Fibroblast of lung (primary cell): ENCODE measurements at places on chromosomes 12 and 14.

DNA sequence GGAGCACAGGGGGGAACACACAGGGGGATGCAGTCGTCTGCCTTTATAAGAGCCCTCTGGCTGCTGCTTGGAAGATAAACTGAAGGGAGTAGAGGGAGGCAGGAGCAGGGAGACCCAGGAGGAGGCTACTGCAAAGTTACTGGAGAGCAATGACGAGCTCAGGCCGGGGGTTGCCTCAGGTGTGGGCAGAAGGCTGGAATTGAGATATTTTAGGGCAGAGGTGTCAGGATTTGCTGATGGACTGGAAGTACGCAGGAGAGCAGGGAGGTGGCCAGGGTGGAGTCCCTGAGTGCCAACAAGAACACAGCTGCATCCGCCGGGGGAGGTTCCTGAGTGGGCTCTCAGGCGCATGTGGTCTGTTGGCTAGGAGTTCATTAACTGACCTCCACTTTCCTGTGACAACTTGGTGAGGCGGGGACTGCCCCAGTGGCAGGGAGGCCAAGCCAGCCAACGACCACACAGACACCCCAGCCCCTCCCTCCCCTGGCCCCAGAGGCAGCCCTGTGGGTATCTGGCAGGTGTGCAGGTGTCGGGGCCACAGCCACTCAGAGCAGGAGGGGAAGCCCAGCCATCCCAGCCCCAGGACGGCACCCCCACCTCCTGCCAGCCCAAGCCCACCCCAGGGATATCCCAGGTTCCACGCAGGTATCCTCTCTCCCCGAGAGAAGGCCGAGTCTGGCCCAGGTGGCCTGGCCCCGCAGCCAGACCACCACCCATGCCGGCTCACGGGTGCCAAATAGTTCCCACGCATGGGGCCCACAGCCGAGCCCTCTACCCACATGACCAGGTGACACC is 85.4 kb downstream of the NCOR2 start:
- DNase-seq = no peak

- peak; percentile 76 for DNase-seq
Measured at GRCh38 chr12:123062681-123063486, 82.4 kb downstream of the ARL6IP4 start.

DNA sequence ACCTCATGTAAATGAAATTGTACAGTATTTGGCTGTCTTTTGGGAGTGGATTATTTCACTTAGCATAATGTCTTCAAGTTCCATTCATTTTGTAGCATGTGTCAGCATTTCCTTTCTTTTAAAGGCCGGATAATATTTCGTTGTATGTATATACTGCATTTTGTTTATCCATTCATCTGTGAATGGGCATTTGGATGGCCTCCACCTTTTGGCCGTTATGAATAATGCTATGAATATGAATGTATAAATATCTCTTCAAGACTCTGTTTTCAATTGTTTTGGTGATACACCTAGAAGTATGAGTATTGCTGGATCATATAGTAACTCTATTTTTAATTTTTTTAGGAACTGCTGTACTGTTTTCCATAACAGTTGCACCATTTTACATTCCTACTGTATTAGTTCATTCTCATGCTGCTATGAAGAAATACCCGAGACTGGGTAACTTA is 164.9 kb downstream of the DYRK2 start:
- DNase-seq = peak; percentile 59

GRCh38 chr14:58637040-58637390 is 747 bp upstream of the DACT1 start:
- peak; percentile 93 for DNase-seq

DNA sequence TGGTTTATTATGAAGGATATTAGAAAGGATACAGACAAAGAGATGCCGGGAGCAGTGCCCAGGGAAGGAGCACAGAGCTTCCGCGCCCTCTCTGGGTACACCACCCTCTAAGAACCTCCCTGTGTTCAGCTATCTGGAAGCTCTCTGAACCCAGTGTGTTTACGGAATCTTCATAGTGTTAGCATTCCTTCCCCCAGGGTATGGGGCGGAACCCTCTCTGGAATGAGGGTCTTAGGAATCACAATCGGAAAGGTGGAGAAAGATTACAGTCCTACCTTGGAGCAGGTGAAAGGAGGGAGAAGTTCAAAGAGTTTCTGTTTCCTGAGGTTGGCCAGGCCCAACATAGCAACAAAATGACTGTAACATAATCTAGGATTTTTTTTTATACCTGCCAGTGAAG is 6.8 kb upstream of the NUDT4 start:
- no peak for DNase-seq
